Epithelial cell of umbilical artery (primary cell): ENCODE measurements at places on chromosomes 3 and 15. TPM values are rescaled to one million over a fixed set of nuclear protein-coding genes. Genes with fewer than 3 reads are reported as not detected.

Gene DUOXA2
- total RNA-seq, result not detected in 2 replicates

Gene GRK7
- total RNA-seq, result not detected in 2 replicates

Gene PPP1R14D
- total RNA-seq, result not detected in 2 replicates

Gene RFC4
- 42.6 and 49.2 TPM in 2 replicates for total RNA-seq

Gene DNAH1
- total RNA-seq, result 0.97 and 1.5 TPM in 2 replicates

Gene CFAP100
- total RNA-seq, result not detected in 2 replicates

Gene EIF2B5
- total RNA-seq, result 44.5 and 52.3 TPM in 2 replicates

Gene SLC27A2
- total RNA-seq, result 0.61 TPM in 1 of 2 replicates, not detected in the other

Gene DNAJC13
- 49.7 and 58.1 TPM in 2 replicates for total RNA-seq

Gene CHRD
- total RNA-seq, result 0.15 and 0.32 TPM in 2 replicates

Gene LRRC49
- total RNA-seq, result 8.4 and 10.0 TPM in 2 replicates

Gene EXD1
- not detected in 2 replicates for total RNA-seq

Gene TMEM158
- 2.6 and 15.8 TPM in 2 replicates for total RNA-seq

Gene ZNF662
- total RNA-seq, result 0.76 and 0.97 TPM in 2 replicates

Gene SEC61A1
- 191 and 215 TPM in 2 replicates for total RNA-seq

Gene THAP10
- total RNA-seq, result 1.9 and 3.8 TPM in 2 replicates

Gene AMOTL2
- total RNA-seq, result 79.0 and 119 TPM in 2 replicates

Gene GOLGA6L4
- total RNA-seq, result 0.97 and 1.7 TPM in 2 replicates
